M059J (cell line): ENCODE measurements at places on chromosomes 7 and 10. TPM values are rescaled to one million over a fixed set of nuclear protein-coding genes. Genes with fewer than 3 reads are reported as not detected.
A peak's percentile ranks its signal among the peaks of the same experiment; 100 is the strongest.

The CFAP70 gene
- total RNA-seq, result not detected in 2 replicates

The CASP7 gene
- total RNA-seq, result 53.8 and 61.0 TPM in 2 replicates

The CASP2 gene
- 22.5 and 31.2 TPM in 2 replicates for total RNA-seq

The MALRD1 gene
- not detected in 2 replicates for total RNA-seq

The NPSR1 gene
- total RNA-seq, result not detected in 2 replicates

The BHLHA15 gene
- not detected in 2 replicates for total RNA-seq

The ITIH5 gene
- 0.64 and 2.1 TPM in 2 replicates for total RNA-seq

The ZNF503 gene
- total RNA-seq, result 9.1 and 13.8 TPM in 2 replicates

The ZNF775 gene
- total RNA-seq, result 2.5 and 5.3 TPM in 2 replicates

The FAM25G gene
- not detected in 2 replicates for total RNA-seq

The SLC26A3 gene
- not detected in 2 replicates for total RNA-seq

- peak; percentile 13 for DNase-seq
These were observed 212.9 kb downstream of the CCSER2 start for GRCh38 chr10:84541289-84541637.

- no peak for DNase-seq
These were observed 55.8 kb upstream of the TRIL start for GRCh38 chr7:29013931-29014330.

DNA sequence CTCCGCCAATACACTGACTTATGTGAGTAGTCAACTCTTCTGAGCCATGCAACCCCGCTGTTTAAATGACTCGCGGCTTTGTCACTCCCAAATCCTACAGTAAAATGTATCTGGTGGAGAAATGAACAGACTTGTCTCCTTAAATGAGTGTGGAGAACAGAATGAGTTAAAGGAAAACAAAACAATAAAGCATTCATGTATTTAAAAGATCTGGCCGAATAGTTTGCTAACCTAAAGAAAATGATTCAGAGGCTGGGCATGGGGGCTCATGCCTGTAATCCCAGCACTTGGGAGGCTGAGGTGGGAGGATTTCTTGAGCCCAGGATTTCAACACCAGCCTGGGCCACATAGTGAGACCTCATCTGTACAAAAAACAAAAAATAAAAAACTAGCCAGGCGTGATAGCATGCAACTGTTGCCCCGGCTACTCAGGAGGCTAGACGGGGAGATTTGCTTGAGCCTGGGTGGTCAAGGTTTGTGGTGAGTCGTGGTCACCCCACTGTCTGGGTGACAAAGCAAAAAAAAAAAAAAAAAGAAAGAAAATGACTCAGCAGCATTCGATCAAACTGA, 86.5 kb upstream of the PFKP start:
- peak; percentile 47 for DNase-seq

GRCh38 chr10:132480356-132480755, 57.2 kb upstream of the INPP5A start:
- DNase-seq, result peak; percentile 53

DNA sequence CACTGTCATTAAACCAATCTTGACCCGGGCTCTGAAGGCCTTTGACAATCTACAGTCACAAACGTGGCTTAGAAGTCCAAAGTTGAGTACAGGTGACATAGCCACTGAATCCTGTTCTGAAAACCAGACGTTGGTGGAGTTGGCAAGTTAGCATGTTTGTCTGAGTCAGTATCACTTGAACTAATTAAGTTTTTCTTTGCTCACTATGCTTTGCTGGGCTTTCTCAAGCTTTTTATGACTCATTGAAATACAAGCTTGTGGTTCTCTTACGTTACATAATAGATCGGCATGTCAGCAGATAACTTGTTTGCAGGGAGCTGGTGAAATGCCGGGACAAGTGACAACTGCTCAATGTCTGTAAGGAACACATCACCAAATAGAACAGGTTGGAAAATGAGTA, 53.8 kb downstream of the ARL5B start:
- DNase-seq, result peak; percentile 82

GRCh38 chr10:78511324-78512204, 477.9 kb downstream of the RPS24 start:
- DNase-seq, result peak; percentile 61

- DNase-seq, result no peak
These were observed 42.0 kb downstream of the GOLGA7B start for GRCh38 chr10:97891497-97892167.

- no peak for DNase-seq
These were observed 5.5 kb downstream of the IGFBP3 start for GRCh38 chr7:45915606-45916005.

DNA sequence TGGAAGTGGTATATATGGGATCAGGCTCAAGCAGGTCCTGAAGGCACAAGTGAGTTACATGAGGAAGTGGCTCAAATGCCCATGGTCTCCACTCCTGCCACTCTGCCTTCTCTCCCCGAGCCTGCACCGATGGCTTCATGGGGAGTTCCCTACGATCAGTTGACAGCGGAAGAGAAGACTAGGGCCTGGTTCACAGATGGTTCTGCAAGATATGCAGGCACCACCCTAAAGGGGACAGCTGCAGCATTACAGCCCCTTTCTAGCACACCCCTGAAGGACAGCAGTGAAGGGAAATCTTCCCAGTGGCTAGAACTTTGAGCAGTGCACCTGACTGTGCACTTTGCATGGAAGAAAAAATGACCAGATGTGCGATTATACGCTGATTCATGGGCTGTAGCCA, 95.3 kb downstream of the HOXA1 start:
- DNase-seq, result no peak

GRCh38 chr10:93245779-93246178, 172.1 kb downstream of the CYP26A1 start:
- DNase-seq, result no peak

DNA sequence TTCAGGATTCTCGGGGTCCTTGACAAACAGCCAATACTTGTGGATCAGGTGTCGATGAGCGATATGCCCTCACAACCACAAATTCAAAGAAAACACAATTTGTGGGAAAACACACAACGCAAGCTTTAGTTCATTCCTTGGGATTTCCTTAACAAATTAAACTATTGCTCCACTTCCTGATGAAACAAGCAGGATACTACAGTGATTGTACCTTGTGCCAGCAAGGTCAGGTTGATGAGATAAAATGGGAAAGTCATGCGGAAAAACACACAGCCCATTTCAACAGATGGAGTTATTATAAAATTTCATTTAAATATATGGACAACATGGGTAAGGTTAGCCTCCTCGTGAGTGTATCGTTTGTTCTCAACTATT, 8.8 kb upstream of the RHOBTB1 start:
- DNase-seq, result no peak

GRCh38 chr10:70911386-70911785, 23.0 kb upstream of the PCBD1 start:
- DNase-seq, result no peak

- DNase-seq, result no peak
These were observed 46.0 kb upstream of the CDK1 start for GRCh38 chr10:60732198-60732806.

DNA sequence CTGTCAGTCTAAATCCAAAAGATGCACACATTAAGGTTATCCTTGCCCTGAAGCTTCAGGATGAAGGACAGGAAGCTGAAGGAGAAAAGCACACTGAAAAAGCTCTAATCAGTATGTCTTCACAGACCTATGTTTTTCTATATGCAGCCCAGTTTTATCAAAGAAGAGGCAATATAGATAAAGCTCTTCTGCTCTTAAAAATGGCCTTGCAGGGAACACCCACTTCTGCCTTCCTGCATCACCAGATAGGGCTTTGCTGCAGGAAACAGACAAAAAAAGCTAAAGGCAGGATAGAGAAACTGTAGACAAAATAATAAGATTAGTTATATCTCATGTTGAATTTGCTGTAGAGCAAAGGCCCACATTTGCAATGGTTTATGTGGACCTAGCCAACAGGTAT, 14.9 kb upstream of the IFIT1B start:
- no peak for DNase-seq

DNA sequence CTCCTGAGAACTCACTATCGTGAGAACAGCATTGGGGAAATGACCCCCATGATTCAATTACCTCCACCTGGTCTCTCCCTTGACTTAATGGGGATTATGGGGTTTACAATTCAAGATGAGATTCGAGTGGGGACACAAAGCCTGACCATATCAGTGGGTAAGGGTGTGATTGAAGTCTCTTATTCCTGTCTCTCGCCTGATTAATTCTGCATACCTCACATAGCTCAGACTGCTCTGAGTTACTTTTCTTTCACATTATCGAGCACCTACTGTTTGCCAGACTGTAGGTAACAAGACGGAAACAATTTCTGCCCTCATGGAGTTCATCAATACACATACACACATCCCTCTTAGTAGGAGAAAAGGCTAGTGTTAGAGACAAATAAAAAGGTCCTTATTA, 25.0 kb downstream of the CISD1 start:
- no peak for DNase-seq

DNA sequence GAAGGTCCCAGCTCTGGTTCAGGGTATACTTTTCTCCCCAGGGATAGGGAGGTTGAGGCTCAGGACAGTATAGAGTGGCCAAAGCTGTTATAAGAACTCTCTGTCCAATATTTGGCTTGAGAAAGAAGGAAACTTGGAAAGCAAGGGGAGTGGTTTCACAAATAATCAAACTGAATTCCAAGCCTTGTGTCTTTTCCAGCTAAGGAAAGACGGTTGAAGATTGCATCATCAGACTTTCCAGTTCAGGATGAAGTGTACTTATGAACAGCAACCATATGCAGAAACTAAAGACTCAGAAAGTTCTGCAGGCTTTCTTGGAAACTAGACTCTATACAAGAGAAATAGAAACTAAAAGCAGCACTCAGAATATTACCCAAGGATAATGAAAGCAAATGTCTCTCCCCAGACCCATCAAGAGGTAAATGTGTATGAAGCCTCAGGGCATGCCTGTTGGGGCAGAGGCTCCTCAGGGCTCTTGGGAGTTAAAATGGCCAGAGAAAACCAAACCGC, 46.4 kb downstream of the RAMP3 start:
- DNase-seq, result peak; percentile 34

DNA sequence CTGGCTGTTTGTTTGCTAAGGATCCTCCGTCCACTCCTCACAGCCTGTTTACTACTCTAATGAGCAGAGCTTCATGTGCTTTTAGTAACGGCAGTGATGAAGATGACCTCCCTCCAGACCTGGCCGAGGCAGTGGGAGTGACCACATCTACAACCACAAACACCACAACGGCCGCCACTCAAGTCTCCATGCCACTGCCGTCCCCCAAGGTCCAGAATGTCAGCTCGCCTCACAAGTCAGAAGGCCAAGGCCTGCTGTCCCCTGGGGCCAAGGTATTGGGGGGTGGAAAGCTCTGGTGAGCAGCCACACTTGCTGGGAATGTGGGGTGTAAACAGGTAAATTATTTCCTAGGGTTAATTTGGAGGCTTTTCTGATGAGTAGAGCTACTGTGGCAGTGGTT, 926.4 kb downstream of the IPMK start:
- no peak for DNase-seq
